ENCODE measurements at places on chromosomes 5 and 9.

GRCh38 chr5:180723936-180724335, 15.9 kb downstream of the OR2Y1 start:
- no peak for DNase-seq

DNA sequence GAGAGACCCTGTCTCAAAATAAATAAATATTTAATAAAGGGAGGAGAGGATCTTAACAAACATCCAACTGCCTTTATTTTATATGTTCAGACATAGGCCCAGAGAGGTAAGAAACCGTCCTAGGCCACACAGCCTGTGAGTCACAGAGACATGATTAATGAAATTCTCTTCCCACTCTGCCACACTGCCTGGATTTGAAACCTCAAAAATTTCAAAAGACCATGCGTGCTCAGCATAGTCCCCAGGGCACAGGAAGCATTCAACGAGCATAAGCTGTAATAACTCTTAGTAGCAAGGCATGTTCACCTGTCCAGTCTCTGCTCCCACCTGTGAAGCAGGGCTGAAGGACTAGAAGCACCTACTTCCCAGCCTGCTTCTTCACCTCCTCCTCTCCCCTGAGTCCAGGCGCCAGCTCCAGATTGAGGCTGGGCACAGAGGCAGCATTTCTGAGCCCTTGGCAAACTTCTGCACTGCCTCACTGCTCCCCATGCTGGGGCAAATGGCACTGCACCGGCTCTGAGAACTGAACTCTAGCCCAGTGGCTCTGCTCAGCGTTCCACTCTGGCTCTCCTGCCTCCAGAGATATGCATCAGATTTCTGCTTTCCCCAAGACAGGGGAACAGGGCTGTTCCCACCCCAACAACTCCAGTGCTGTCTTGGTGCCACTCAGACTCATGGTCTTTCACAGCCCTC, 1.1 kb downstream of the FAT2 start:
- no peak for DNase-seq

- no peak for DNase-seq
Observed at GRCh38 chr9:127890053-127890452, 9.3 kb downstream of the ST6GALNAC6 start.

DNA sequence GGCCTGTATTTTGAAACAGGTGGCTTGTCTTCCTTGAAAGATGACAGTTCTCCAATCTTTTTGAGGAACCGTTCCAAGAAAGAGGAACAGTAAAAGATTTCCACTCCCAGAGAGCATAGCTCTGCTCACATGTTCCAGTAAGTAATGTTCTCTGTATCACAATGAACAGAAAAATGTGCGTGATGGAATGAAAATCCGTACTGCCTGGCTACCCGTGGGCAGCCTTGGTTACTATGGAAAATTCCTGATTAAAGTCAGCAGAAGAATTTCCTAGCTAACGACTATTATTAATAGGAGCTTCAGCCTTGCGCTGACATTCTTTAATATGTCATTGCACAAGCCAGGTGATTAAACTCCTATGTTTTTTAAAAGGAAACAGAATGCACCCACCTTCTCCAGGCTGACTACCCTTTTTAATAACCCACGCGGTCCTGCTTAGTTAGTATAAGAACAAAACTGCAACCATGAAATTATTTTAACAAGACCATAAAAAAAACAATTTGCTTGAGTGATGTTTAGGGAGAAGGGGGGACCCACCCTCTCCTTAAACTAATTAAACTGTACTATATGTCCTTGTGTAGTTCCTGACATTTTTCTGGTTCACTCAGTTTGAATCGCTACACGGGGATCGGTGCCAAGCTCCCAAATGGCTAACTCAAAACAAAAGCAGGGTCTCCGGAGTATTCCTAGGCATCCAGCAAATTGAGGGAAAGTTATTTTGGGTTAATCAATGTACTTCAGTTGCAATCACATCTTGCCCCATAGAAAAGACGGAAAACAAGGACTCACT, 54.8 kb upstream of the CPEB4 start:
- no peak for DNase-seq

- no peak for DNase-seq
Observed at GRCh38 chr9:36036253-36036779, 397 bp upstream of the RECK start.

- DNase-seq = no peak
Observed at GRCh38 chr5:39947657-39948056, 522.9 kb upstream of the DAB2 start.

GRCh38 chr9:125681657-125682056, 25.4 kb downstream of the MAPKAP1 start:
- DNase-seq = no peak

DNA sequence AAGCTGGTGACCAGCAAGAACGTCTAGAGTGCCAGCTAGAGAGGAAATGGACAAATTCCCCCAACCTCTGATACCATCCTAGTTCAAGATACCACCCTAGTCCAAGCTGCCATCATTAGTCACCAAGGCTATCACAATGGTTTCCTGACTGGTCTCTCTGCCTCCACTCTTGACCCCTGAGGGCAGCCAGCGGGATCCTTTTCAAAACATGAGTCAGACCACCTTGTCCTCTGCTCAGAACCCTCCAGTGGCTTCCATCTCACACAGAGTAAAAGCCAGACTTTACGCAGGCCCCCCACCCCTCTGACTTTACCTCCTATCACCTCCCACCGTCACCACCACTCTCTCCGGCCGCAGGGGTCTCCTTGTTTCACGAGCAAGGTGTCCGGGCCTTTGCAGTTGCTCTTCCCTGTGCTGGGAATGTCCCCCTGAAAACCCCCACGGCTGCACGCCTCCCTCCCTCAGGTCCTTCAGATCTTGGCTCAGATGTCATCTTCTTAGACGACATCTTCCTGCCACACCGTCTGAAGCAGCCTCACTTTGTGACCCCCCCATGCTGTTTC, 42.2 kb upstream of the FBXW11 start:
- no peak for DNase-seq

DNA sequence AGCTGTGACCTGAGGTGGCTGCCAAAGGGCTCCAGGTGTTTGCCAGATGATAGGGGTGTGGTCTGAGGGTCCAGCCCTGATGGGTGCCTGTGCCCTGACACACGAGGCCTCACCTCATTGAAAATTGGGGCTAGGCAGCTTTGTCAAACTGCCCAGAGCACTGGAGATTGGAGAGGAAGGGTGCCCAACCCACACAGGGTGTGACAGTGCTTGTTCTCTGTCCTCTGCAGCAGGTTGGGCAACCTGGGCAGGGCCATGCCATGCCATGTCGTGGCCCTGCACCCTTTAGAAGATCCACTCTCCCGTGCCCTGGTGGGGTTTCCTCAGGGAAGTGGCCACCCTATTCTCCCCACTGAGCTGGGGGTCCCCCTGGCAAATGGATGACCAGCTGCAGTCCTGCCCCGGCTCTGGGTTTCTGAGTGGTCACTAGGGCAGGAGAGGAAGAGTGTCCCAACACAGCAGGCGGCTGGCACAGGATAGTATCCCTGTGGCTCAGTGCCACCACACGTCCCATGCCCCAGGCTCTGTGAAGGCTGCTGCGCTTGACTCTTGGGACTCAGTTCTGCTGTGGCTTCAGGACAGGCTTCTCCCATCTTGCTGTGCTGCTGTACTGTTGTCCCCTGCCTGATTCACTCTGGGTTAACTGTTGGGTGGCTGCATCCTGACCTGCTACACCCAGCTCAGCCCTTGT, 100.8 kb upstream of the PITX1 start:
- no peak for DNase-seq

DNA sequence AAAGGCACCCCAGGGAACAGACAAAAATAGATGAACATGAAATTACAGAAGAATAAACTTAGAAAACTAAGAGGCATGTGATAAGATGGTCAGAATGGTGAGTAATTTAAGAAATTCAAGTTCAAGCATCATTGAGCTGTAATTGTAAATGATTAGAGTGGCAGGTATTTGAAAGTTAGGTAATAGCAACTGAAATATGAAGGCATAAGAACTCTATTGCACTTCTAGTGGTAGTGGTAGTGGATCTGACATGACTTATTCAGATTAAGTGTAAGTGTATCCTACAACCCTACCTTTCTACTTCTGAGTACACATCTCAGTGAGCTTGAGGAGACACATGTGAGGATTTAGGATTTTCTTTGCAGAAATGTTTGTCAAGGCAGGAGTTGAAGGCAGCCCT, 192.9 kb upstream of the RIOK2 start:
- DNase-seq = no peak

All from central memory CD8-positive, alpha-beta T cell (primary cell).